ENCODE measurements at places on chromosomes 3 and 15. TPM values are rescaled to one million over a fixed set of nuclear protein-coding genes. Genes with fewer than 3 reads are reported as not detected.

Gene GP5
- total RNA-seq: 0.24 TPM

Gene HIGD2B
- 0.31 TPM for total RNA-seq

Gene MKRN2OS
- not detected for total RNA-seq

Gene TMEM207
- not detected for total RNA-seq

Gene MGLL
- 0.41 TPM for total RNA-seq

Gene XYLB
- total RNA-seq: 4.9 TPM

Gene GPR149
- total RNA-seq: not detected

Gene AMT
- 2.4 TPM for total RNA-seq

Gene AADAC
- total RNA-seq: not detected

Gene SERINC4
- 0.15 TPM for total RNA-seq

Gene ISLR
- not detected for total RNA-seq

Gene BTLA
- total RNA-seq: 17.3 TPM

Gene RNF111
- total RNA-seq: 25.0 TPM

Gene GOLGA8Q
- total RNA-seq: 0.33 TPM

Gene ESYT3
- 0.19 TPM for total RNA-seq

Gene TRPM1
- not detected for total RNA-seq

Gene XCR1
- total RNA-seq: 0.05 TPM
